GM06990 (cell line): ENCODE measurements at places on chromosomes 1 and 21.

DNA sequence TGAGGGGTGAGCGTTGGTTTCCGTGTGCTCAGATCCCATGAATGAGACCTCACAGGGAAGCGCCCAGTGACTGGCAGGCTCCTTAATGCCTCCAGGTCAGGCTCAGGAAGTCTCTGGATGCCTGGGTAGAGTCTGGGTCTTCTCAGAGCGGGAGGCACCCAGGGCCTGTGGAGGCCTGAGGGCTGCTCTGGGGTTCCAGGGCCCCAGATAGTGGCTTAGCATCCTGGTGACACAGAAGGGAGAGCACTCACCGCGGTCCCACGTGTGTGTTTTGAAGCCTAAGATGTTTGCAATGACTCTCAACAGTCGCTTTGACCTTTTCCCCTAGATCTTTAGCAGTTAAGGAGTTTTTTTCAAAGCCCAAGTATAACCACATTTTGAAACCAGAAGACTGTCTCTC lies 25.0 kb downstream of the PRMT2 start:
- no peak for DNase-seq

DNA sequence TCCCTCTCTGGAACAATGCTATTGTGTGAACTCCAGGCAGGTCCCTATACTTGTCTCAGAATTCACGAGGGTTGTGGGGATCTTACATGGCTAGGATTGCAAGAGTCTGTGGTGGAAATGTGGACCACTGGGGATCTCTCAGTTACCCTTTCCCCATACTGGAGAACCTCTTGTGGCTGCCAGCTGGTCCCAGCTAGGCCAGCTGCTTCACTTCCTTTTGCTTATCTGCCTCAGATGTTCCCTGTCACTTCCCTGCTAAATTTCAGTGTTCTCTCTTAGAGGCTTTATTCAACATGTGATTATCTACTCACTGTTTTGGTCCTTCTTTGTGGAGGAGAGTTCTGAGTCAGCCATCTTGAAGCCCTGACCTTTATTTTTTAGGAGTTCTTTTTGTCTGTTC lies 75.9 kb upstream of the SAMD13 start:
- no peak for DNase-seq

DNA sequence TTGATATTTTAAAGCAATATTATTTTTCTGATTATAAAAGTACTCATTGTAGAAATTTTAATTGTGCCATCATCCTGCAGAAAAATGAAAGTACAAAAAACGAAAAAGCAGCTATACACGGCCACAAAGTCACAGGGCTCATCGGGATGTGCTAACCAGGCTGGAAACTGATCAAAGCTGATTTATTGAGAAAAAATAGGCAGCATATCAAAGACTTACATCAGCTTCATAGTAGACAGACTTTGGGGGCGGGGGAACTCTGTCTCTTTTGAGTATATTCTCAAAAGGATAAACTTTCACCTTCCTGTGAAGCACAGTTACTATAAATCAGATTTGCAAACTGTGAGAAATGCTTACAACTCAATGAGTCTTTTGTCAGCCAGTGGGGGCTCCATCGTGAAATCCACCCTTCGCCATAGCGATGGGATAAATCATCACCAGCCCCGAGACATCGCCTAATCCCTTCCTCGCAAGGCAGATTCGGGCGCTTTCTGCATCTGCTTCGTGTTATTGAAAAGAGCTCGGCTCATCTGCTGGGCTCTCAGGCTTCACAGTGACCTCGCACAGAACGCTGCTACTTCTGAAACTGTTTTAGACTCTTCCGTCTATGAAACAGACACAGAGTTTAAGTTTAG lies 69.2 kb upstream of the ERG start:
- DNase-seq: no peak

DNA sequence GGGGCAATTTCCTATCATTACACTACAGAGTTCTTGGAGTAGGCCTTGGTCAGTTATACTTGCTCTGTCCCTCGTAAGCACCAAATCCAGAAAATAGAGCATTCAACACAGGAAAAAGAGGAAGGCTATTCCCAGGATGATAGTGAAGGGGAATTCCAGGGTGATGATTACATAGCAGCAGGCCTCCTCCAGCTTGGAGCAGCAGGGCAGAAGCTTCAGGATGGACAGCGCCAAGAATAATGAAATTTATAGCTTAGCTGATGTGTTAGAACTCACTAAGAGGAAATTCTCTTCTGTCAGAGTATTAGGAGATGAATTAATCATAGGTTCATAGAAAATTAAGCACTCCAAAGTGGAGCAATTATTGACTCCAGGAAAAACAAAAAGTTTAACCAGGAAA lies 10.8 kb upstream of the SMAP2 start:
- DNase-seq: no peak

DNA sequence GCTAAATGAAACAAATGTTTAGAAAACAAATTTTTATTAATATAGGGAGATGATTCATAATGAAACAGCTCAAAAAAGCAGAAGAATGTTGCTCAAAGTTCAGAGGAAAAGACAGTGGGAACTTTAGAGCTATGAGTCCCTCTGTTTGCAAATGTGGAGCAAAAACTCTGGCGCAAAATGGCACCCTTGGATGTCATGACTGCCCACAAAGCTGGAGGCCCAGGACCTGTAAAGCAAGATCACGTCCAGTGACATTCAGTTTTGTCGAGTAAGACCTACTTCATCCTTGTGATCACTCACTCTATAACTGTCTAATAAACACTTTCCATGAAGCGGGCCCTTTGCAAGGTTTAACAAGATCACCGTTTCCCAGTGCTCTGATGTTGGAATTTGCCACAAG lies 9.1 kb upstream of the EXO1 start:
- DNase-seq: peak; percentile 28

GRCh38 chr1:234400773-234401172 lies 27.5 kb downstream of the COA6 start:
- no peak for DNase-seq

DNA sequence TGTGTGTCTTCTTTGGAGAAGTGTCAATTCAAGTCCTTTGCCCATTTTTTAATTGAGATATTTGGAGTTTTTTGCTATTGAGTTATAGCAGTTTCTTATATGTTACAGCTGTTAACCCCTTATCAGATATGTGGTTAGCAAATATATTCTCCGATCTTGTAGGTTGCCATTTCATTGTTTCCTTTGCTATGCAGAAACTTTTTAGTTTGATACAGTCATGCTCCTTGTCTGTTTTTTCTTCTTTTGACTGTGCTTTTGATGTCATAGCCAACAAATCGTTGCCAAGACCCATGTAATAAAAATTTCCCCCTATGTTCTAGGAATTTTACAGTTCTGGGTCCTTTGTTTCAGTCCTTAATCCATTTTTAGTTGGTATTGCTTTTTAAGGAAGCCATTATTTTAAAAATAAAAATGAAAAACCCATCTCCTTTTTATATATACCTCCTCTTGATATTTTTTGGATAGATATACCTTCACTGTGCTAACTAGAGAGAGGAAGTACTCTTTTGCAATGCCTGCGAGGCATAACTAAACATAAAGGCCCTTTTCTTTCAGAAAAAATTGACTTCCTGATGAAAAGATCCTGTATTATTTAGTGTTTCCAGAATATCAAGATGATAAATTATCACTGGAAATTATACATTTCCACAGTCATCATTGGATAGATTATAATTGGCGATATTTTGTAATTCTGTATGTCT lies 127.8 kb downstream of the HS2ST1 start:
- DNase-seq: no peak

GRCh38 chr1:3352299-3352951 lies 102.0 kb upstream of the ARHGEF16 start:
- DNase-seq: no peak

DNA sequence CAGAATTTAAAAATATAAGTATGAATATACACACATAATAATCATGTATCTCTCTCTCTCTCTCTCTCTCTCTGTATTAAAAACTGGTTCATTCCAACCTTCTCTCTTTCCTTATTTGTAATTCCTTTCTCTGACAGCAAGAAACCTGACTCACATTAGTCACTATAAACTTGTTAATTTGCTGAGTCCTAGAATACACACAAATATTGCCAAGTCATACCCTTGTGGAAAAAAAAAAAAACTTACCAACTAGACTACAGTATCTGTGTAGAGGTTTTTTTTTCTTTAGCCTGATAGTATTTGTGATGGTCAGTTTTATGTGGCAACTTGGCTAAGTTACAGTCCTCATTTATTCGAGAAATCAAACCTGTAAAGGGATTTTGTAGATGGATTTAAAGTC lies 26.3 kb upstream of the NHLH2 start:
- DNase-seq: no peak

DNA sequence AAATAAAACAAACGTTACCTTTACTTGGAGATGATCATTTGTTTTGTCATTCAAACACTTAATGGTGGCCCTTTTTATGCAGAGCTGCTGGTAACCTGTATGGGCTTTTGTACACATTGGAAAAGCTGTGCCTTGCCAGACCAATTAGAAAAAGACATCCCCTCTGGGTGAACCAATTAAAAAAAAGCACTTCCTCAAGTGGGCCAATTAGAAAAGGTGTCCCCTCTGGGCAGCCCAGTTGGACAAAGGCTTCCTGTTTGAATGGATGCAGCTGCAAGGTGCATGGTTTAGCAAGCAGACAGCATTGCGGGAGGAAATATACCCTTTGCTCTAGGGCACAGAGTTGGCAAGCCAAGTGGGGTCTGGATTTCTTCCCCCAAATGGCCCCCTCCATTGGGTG lies 21.6 kb downstream of the HUNK start:
- DNase-seq: no peak

- peak; percentile 85 for DNase-seq
These were observed 152.2 kb downstream of the S1PR1 start for GRCh38 chr1:101388904-101389546.

DNA sequence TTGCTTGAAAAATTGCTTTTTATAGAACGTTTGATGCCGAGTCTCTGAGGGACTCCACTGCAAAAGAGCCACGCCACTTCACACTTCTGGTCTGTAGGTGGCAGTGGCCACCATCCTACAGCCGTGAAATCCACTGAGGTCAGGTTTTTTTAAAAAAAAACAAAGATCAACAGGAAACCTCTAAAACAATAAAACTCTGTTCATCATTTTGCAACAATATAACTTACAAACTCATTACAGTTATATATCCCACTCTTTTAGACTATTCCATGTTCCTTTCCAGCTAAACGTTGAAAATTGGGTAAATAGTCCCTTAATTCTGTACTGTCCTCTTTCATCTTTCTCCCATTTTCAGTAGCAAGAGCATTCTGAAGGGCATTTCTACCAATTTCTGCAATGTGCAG lies 64.6 kb upstream of the FMN2 start:
- no peak for DNase-seq

GRCh38 chr1:35615440-35615839 lies 25.9 kb downstream of the PSMB2 start:
- DNase-seq: no peak

DNA sequence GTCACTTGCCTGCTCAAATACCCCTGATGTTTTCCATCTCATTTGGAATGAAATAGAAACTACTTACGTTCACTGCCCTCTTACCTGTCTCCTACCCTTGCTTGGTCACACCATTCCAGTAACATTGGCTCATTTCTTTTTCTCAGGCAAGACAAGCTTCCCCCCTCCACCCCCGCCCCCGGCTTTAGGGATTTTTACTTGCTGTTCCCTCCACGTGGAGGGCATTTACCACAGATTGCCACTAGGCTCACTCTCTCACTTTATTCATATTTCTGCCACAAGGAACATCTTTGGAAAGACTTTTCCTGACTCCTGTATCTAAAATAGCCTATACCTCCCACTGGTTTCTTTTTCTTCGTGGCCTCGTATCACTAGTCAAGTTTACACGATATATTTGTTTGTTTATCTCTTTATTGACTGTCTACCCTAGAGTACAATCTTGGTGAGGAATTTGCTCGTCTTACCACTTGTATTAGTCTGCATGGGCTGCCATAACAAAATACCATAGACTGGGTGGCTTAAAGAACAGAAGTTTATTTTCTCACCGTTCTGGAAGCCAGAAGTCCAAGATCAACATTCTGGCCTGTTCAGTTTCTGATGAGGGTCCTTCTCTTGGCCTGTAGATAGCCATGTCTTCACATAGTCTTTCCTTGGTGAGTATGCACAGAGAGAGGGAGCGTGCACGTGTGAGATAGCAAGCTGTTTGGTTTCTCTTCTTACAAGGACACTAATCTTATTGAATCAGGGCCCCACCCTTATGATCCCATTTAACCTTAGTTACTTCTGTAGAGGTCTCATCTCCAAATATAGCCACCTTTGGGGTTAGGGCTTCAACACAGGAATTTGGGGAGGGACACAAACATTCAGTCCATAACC lies 126.2 kb downstream of the NRDC start:
- no peak for DNase-seq

- DNase-seq: no peak
These were observed 159.8 kb downstream of the HS2ST1 start for GRCh38 chr1:87074001-87074795.

GRCh38 chr1:150995896-150996295 lies 10.8 kb downstream of the MINDY1 start:
- DNase-seq: no peak

DNA sequence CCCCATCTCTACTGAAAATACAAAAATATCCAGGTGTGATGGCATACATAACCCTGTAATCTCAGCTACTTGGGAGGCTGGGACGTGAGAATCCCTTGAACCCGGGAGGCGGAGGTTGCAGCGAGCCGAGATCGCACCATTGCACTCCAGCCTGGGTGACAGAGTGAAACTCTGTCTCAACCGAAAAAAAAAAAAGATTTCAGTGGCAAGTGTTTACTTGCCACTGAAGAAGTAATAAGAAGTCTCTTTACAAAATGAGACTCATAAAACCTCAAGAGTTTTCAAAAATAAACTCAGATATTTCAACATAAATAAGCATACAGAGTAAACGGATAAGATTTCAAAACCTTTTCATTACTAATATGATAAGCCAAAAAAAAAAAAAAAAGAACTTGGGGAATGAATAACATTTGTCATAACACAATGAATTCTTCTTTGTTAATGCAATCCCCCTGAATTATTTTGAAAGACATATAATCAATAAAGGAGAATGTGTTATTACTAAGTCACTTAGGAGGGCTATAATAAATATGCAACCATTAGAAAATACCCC lies 34.2 kb upstream of the EXO1 start:
- no peak for DNase-seq

DNA sequence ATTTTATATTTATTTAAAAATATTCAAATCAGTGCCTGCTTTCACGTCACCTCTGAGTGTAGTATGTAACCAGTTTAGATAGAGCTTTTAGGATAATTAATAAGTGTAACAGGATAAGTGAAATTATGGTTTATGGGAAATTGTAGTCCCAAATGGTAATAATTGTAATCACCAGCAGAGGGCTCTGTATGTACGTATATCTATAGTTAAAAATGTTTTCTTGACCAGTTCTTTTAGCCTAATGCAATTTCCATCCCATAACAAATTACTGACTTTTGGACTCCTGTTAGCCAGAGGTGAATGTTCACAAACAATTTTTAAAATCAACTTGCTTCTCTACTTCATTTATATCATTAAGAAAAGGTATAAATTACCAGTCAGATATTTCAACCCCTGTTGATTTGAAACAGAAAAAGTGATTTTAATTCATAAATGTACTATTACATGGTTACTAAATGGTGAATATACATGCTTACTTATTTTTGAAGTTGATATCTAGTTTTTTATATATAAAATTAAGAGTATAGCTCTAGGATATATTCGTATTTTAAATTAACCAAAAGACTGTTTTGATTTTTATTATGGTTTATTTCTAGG lies 25.3 kb downstream of the SLC30A7 start:
- DNase-seq: peak; percentile 12

GRCh38 chr1:211606332-211606913 lies 27.5 kb upstream of the SLC30A1 start:
- peak; percentile 43 for DNase-seq
